H4 (cell line): ENCODE measurements at places on chromosomes 13 and 19. TPM values are rescaled to one million over a fixed set of nuclear protein-coding genes. Genes with fewer than 3 reads are reported as not detected.

LGALS14 gene
- total RNA-seq = not detected in 2 replicates

HIF3A gene
- total RNA-seq = not detected in 2 replicates

NKG7 gene
- not detected in 2 replicates for total RNA-seq

URAD gene
- not detected in 2 replicates for total RNA-seq

TRPC4 gene
- total RNA-seq = 0.41 and 1.3 TPM in 2 replicates

TEX29 gene
- total RNA-seq = not detected in 2 replicates

PALM gene
- total RNA-seq = 3.7 and 5.8 TPM in 2 replicates

DAND5 gene
- 0.06 TPM in 1 of 2 replicates, not detected in the other for total RNA-seq

MBD3L1 gene
- total RNA-seq = not detected in 2 replicates

ZSCAN22 gene
- 2.6 and 2.8 TPM in 2 replicates for total RNA-seq

BRCA2 gene
- 3.3 and 8.1 TPM in 2 replicates for total RNA-seq

OR7C1 gene
- total RNA-seq = not detected in 2 replicates

NLRP8 gene
- not detected in 2 replicates for total RNA-seq

OR4F17 gene
- total RNA-seq = not detected in 2 replicates

TMC4 gene
- total RNA-seq = not detected in 2 replicates

ZNF850 gene
- total RNA-seq = 6.3 and 7.0 TPM in 2 replicates

ZNF221 gene
- total RNA-seq = 1.1 and 1.8 TPM in 2 replicates

GGN gene
- 0.08 and 0.14 TPM in 2 replicates for total RNA-seq
